ENCODE measurements at places on chromosomes 1 and 21.

DNA sequence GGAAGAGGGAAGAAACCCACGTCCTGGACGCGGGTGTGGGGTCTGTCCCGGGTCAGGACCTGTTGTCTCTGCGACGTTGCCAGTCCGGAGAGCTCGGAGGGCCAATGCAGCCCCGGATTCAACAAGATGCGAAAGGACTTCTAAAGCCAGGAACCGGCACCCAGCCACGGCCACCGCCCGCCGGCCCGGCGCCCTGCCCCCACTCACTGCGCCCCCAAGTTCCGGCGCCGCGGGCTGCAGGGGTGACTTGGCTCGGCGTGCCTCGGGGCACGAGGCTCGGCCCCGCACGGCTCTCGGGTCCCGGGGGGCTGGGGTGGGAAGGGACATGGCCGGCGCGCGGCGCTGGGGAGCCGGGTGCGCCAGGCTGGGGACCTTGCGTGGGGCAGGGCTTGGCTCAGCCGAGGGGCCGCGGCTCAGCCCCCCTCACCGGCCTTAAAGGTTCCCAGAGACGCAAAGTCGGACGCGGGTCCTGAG lies 51.8 kb upstream of the H6PD start:
- no peak for DNase-seq

- no peak for DNase-seq
Observed at GRCh38 chr1:41880261-41880660, 38.5 kb downstream of the HIVEP3 start.

GRCh38 chr21:41536076-41536826 lies 28.3 kb upstream of the TMPRSS2 start:
- DNase-seq, result no peak

- no peak for DNase-seq
Observed at GRCh38 chr1:100528871-100529270, 9.1 kb upstream of the GPR88 start.

DNA sequence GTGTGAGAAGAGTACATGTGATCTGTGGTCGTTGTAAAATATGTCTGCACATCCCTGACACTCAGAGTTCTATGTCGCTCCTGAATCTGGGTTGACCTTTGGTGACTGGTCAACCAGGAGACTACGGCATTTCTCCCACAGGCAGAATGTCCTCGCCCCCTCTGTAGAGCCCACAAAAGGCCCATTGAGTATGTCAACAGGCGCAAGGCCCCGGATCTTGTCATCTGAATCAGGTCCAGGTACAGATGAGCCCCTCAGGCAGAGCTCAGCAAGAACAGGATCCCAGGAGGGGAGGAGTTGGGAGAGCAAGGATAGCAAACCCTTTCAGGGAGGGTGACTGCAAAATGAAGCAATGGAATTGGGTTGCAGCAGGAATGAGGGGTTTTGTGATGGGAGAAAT lies 126.5 kb downstream of the MATN1 start:
- no peak for DNase-seq

- no peak for DNase-seq
Observed at GRCh38 chr1:50661626-50662025, 238.4 kb upstream of the DMRTA2 start.

DNA sequence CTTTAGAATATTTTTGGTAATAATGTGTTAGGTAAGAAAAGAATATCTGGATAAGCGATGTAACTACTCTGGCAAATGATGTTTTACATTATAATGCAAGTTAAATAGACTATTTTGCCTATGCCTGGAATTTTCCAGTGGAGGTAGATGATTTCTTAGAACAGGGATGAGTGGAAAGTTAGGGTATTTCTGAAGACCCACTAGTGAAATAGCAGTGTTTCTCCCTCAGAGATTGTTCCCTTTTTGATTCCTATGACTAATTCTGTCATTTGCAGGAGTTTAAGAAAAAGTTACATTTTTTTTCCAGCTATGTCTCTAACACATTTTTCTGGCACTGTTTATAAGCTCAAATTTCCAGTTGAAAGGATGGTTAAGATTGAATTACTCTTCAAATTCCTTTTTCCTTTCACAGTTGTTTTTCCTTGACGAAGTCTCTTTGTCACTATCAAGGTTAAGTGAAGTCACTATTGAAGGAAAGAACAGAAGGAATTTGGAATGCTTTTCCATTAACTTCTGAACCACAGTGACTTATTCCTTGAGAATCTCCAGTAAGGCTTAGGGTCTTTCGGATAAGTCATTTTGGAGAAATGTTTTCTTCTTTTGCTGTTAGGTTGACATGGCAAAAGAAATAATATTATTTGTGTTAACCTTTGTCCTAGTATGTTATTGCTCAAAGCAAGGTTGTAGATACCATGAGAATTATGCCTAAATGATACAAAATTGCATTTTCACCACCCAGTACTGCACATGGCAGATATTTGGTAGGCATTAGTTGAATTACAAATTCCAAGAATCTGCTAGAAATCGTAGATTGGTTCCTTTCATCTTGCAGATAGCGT lies 42.9 kb upstream of the ZNF326 start:
- DNase-seq, result no peak

GRCh38 chr1:114314098-114314497 lies 160.4 kb upstream of the SYT6 start:
- no peak for DNase-seq

GRCh38 chr1:15915991-15916390 lies 59.9 kb downstream of the ZBTB17 start:
- no peak for DNase-seq

GRCh38 chr1:239601108-239601507 lies 214.7 kb downstream of the CHRM3 start:
- no peak for DNase-seq

GRCh38 chr21:42692688-42693087 lies 39.3 kb downstream of the PDE9A start:
- no peak for DNase-seq

DNA sequence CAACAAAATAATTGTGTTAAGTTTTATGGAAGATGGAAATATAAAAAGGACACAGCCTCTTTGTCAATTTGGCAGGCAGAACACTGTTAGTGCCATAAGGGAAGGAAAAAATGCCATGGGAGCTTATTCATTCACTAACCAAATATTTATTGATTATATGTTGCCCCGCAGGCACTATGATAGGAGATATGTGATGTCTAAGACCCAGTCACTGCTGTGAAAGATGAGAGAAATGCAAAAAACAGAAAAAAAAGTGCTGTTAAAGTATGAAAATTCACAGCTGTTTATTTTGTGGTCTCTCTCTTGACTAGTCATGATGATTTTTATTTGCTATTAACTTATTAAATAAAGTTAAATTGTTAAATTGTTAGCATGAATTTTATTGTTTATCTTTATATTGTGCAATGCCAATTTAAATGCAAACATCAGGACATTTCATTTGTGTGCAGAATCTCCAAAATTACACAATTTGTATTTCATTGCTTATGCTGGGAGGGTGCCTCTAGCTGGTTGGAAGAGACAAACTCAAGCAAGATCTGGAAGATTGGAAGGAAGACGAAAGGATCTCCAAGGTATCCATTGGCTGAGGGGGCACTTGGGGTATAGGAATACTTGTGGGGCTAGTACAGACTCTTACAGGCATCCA lies 17.8 kb upstream of the PTGFR start:
- no peak for DNase-seq

DNA sequence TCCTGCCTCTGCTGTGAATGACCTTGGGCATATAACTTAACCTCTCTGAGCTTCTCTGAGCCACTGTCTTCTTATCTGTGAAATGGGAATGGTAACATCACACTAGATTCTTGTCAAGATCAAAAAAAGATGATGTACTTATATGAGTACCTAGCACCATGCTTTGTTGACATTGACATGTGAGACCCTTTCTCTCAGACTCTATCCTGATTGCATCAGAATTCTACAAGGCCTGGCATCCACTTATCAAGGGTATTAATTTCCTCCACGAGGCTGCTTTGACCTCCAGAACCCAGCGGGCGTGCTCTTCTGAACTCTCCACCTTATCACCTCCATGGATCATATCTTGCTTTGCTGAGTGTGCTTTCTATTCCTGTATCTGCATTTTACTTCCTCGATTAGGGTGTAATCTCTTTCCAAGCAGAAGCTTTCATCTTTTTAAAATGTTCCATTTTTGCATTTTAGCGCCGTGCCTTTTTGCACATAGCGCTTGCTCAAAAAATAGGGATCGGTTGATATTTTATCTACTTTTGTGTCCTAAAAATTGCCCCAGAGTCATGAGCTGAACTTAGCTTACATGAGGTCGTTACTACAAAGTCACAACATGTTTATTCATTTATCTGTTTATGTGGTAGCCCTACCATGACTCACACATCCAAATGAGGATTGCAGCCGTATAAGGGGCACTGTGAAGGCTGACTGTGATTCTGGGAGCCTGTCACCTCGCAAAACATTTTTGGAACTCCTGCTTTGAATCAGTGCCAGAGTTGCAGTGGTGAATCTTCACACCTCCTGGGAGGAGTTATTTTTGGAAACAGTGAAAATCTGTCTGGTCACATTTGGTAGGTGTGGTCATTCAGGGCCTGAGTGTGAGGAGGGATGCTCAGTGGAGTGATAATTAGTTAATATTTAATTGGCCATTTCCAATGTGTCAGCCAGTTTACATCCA lies 63.2 kb downstream of the IER5 start:
- DNase-seq, result no peak

- DNase-seq, result no peak
Observed at GRCh38 chr1:100971021-100971420, 54.6 kb downstream of the DPH5 start.

- no peak for DNase-seq
Observed at GRCh38 chr1:91895832-91896556, 10.0 kb upstream of the TGFBR3 start.

DNA sequence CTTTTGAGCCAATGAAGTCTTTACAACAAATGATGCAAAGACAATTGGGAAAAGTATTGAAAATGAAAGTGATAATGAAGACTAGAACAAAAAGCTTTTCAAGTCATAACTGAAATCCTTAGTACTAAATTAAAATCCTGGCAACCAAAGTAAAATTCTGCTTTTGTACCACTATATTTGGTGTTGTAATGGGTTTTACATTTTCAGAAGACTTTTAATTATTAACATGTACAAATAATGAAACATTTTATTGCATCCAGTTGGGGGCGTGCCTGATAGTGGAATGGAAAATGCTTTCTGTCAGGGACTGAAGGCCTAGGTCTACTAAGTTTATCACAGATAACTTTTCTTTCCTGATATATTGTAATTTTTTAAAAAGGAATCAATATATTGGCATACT lies 89.4 kb downstream of the SDCCAG8 start:
- DNase-seq, result no peak

- no peak for DNase-seq
Observed at GRCh38 chr1:29719253-29719652, 482.9 kb downstream of the PTPRU start.

DNA sequence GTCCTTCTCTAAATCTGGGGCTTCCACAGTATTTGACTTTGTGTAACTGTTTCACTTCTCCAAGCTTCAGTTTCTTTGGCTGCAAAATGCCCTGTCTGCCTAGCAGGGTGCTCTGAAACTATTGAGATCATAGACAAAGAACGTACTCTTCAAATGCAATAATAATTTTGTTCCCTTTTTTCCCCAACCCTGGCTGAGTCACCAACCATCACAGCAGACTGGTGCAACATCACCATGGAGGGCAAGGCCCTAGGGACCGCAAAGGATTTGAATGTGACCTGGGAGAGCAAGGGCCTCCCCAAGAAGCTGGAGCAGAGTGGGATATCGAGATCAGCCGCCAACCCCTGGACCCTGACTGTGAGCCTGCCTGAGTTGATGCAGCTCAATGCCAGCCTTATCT lies 115.0 kb downstream of the FCRL5 start:
- peak; percentile 96 for DNase-seq

DNA sequence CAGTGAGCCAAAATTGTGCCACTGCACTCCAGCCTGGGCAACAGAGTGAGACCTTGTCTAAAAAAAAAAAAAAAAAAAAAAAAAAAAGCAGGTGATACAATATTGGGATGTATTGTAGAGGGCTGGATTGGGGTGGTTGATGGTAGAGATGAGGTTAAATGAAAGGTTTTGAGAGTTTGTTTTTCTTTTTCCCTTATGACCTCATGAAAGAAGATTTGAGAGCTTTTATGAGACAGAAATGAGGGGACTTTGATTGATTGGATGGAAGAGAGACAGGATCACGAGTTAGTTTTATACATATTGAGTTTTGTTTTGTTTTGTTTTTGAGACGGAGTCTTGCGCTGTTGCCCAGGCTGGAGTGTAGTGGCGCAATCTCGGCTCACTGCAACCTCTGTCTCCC lies 27.1 kb downstream of the OSBPL9 start:
- no peak for DNase-seq

- no peak for DNase-seq
Observed at GRCh38 chr1:201598973-201599372, 60.0 kb downstream of the NAV1 start.

GRCh38 chr1:33425900-33426299 lies 5.0 kb downstream of the PHC2 start:
- no peak for DNase-seq

DNA sequence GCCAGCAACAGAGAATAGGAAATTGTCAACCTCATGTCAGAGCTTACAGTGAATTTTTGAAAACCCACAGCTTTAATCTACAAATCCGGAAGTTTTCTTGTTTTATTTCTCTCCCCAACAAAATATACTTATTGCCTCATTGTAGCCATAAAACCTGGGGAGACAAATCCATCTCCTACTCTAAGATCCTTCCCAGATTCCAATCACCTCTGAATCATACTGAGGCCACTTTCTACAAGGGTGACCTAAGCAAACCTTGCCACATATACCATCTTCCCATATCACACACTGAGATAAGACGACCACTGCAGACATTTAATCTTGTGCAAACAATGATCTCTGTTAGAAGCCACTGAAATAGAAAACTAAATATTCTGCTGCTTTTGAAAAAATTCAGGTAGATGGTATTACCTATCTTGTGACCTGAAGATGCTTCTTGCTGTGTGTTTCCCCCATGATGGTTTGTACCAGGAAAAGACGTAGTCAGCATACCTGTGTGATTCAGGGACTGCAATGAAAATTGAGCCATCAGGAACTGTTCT lies 171.5 kb upstream of the DUSP10 start:
- DNase-seq, result no peak

DNA sequence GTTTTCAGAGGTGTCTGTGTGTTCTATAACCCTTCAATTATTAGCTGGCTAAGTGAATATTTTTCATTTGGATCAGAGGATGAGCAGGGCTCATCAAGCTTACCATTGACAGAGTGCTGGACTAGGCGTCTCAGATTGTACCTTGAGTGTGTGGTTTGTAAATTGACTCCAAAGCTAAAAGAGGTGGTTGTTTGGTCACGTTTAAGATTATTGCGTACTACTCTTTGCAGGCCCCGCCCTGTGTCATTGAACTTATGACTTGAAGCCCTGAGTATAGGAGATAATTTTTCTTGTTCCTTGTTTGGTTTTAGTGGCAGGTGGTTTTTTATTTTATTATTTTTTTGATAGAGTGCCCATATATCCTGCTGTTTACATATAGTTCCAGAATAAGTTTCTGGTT lies 17.7 kb downstream of the MRPS6 start:
- DNase-seq, result no peak

DNA sequence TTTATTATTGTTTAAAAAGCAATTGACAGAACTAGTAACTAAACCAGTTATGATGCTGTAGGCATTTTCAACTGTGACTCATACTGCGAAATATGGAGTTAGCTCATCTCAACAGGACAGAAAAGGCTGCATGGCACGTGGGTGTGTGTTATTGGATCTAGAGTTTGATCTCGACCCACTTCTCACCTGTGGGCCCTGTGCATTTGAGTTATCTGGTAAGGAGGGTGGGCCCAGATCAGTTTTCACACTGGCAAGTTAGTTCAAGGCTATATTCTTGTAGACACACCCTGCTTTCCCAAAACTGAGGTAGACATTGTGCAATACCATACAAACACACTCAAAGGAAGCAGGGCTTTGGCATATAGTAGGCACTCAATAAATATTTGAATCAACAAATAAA lies 71.3 kb upstream of the PRDX6 start:
- DNase-seq, result no peak

Data from SIG-M5 (cell line).